ENCODE measurements at places on chromosomes 4 and X. TPM values are rescaled to one million over a fixed set of nuclear protein-coding genes. Genes with fewer than 3 reads are reported as not detected.

The SORBS2 gene
- 127 TPM for total RNA-seq

The OPN1MW gene
- not detected for total RNA-seq

The ATP5ME gene
- total RNA-seq, result 248 TPM

The SYTL5 gene
- 0.69 TPM for total RNA-seq

The FAM47A gene
- not detected for total RNA-seq

The CLNK gene
- total RNA-seq, result 2.8 TPM

The GAGE13 gene
- total RNA-seq, result not detected

The EVC2 gene
- total RNA-seq, result 8.7 TPM

DNA sequence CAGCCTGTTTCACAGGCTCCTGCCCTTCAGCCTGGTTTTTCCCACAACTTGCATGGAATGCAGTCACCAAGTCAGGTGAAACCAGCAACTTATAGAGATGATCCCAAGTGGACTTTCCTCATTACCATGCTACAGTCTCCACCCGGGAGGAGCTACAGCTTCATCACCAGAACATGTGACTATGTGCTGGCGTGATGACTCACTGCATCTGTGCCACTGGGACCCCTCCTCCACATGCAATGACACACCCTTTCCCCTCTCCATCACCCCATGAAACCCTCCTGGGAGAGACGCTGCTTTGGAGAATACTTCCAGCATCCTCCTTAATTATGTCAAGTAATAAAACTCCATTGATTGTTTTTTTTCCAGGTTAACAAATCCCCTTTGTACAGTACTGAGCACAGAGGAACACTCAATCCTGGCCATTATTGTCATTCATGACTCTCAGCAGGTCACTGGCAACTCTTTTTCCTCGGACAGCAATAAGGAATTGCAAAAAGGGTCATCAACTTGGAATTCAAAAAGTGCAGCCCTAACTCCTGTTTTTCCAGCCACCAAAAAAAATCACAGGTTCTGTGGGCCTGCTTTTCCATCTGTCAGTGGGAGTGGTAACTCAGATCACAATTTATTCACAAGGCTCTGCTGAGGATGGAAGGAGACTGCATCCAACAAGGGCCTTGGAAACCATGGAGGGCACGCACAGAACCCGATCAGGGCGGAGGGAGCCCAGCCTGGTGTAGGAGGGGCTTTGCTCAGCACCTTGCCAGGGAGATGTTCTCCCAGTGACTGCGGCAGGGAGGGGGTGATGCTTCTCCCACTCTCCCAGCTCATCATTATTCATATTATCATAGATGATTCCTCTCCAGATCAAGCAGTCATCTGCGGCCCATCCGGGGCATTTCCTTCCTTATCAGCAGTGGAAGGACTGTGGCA is 17.4 kb downstream of the QDPR start:
- DNase-seq, result no peak
- peaks cover 20% of the 10 kb centered on the region for H3K36me3 ChIP-seq
- no peak overlapping the region for H3K27ac ChIP-seq
- H3K4me3 ChIP-seq, result no peak overlapping the region
- H3K4me1 ChIP-seq, result peaks cover 6% of the 10 kb centered on the region
- no peaks in the 10 kb centered on the region for H3K27me3 ChIP-seq

DNA sequence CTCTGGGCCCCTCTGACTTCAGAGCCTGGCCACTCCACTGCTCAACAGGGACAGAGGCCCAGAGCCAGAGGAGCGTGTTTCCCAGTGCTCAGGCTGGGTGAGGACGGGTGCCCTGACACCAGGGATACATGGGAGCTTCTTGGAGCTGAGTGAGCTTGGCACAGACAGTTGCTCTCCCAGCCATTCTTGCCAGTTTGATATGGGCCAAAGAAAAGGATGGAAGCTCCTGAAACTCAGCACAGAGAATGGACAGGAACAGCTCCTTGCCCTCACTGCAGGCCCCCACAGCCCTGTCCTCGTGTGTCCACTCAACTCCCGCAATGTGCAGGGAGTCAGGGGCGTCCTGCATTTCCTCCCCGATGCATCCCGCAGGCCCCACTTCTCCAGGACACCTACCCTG is 38.8 kb downstream of the NSG1 start:
- H3K4me1 ChIP-seq, result no peaks in the 10 kb centered on the region
- H3K27ac ChIP-seq, result no peak overlapping the region
- H3K27me3 ChIP-seq, result no peaks in the 10 kb centered on the region
- peak; percentile 18 for DNase-seq
- peaks cover 2% of the 10 kb centered on the region for H3K36me3 ChIP-seq
- no peak overlapping the region for H3K4me3 ChIP-seq

- no peak for DNase-seq
- no peaks in the 10 kb centered on the region for H3K4me1 ChIP-seq
- no peak overlapping the region for H3K4me3 ChIP-seq
- H3K27ac ChIP-seq, result no peak overlapping the region
Observed at GRCh38 chr4:111923786-111924185, 221.5 kb upstream of the FAM241A start.

GRCh38 chr4:150782921-150783320 is 201.0 kb downstream of the MAB21L2 start:
- no peaks in the 10 kb centered on the region for H3K4me1 ChIP-seq
- peak overlapping the region; percentile 28 for H3K27ac ChIP-seq
- H3K4me3 ChIP-seq, result no peak overlapping the region

- H3K4me1 ChIP-seq, result no peaks in the 10 kb centered on the region
- DNase-seq, result peak; percentile 95
- H3K36me3 ChIP-seq, result no peaks in the 10 kb centered on the region
- no peak overlapping the region for H3K4me3 ChIP-seq
Observed at GRCh38 chrX:152958524-152959465, 35.1 kb downstream of the PNMA5 start.

- no peaks in the 10 kb centered on the region for H3K27me3 ChIP-seq
- DNase-seq, result peak; percentile 94
- H3K27ac ChIP-seq, result peak overlapping the region; percentile 97
Observed at GRCh38 chr4:51843309-51844152, 578 bp downstream of the DCUN1D4 start.

- DNase-seq, result no peak
- peaks cover 8% of the 10 kb centered on the region for H3K36me3 ChIP-seq
- H3K4me1 ChIP-seq, result no peaks in the 10 kb centered on the region
- no peaks in the 10 kb centered on the region for H3K27me3 ChIP-seq
Observed at GRCh38 chrX:85089321-85089840, 85.7 kb downstream of the APOOL start.

- no peak overlapping the region for H3K27ac ChIP-seq
- H3K27me3 ChIP-seq, result no peaks in the 10 kb centered on the region
- peaks cover 2% of the 10 kb centered on the region for H3K36me3 ChIP-seq
- no peaks in the 10 kb centered on the region for H3K4me1 ChIP-seq
- DNase-seq, result no peak
Observed at GRCh38 chr4:20614816-20615215, 85.4 kb upstream of the PACRGL start.

Data from kidney (tissue), 22 donors.